ENCODE measurements at places on chromosomes 12 and 14.

DNA sequence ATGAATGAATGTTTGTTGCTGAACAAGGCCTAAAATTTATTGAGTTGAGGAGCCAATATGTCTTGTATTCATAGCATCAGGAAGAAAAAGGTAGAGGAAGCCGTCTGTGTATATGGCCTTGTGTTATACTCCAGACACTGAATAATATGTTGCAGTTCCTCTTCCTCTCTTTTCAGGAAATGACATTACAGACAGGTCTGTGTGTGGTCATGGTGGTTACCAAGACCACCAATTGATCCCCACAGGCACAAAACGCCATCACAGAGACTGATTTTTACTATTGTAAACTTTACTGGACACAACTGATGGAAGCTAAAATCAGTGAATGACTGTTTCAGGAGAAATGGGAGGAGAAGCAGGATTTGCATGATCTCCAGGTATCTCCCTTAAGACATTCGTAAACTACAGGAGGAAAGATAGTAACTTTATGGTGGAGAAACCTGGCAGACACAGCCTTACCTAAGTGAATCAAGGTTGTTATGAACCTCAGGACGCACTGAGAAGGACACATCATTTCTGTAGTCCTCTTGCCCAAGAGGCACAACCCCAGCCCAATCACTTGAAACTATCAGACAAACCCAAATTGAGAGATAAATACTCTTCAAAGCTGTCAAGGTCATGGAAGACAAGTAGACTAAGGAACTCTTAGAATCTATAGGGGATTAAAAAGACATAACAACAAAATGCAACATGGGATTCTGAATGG, 334.1 kb upstream of the RGS6 start:
- DNase-seq, result no peak

DNA sequence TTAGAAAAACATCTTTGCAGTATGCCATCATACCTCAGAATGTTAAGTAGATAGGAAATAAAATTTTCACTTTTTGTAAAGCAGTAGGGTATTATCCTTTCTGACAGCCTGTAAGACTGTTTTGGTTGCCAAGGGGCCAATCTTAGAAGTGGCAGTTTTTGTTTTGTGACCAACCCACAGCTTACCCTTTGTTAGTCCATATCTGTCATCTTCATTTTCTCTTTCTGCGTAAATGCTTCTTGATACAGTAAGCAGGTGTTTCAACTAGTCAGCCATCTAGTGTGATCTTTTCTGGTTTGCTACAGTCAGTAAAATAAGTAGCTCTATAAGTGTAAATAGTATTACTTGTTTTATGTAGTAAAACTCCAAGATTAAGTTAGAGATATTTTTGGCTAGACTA, 8.8 kb downstream of the PPM1A start:
- DNase-seq, result no peak

- no peak for DNase-seq
Observed at GRCh38 chr14:30464481-30464880, 94.5 kb upstream of the G2E3 start.

DNA sequence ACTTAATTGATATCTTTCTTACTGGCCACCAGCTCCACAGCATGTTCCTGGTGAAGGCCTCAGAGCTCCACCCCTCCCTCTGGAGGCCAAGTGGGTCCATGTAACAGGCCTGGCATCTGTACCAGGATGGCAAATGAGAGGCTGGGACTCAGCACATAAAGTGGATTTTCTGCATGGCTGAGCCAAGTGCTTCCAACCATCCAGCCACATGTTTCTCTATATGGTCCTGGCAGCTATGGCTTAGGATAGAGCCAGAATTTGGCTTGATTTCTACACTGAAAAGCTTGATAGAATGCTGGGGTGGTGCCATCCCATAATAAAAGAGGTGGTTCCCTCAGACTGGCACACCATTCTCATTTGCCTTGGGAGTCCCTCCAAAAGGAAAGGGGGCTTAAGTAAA, 94.1 kb downstream of the PAX9 start:
- no peak for DNase-seq

- no peak for DNase-seq
Observed at GRCh38 chr12:45040977-45041376, 9.9 kb downstream of the DBX2 start.

DNA sequence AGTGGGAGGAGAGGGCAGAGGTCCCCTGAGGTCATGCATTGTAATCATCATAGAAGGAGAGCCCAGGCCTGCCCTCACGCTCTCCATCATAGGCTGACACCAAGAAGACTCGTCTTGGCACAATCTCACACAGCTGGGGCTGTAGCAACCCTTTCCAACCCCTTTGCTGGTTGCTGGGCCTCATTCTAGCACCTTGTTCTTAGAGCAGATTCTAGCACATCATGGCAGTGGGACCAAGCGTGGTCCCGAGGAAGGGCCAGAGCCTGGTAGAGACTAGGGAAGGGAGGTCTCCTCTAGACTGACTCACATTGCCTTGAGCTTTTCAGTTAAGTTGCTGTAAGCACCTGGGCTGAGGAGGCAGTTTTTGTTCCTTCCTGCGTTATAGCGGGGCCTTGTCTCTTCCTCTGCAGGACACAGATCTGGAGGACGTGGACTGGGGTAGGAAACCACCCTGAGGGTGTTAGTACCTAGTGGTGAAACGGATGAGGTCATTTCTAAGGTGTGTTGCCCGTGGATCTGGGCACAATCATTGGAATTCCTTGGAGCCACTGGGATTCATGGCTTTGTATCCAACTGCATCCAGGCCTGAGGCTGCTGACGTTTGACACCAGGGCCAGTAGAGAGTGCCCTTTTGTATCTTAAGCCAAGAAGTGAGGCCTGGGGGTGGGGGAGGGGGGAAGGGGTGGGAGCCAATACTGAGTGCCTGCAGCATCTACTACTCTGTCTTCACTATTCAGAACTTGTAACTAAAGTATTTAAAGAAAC, 19.9 kb downstream of the RPS6KL1 start:
- no peak for DNase-seq

DNA sequence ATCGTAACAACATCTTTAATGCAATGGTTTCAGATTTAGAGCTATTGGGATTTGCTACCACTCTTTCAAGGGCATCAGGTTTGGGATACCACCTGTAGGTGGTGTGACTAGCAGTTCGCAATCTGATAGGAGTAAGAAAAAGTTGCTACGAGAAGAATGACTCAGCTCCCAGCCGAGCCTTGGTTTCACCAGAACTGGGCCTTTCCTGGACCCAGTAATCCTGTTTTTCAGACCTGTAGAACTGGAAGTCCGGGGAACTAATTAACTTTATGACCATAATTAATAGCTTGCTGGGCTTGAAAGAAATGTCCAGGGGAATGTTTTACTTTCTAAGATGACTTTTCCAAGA, 770 bp downstream of the ABHD4 start:
- DNase-seq, result peak; percentile 81

- no peak for DNase-seq
Observed at GRCh38 chr12:257521-258321, 4.9 kb downstream of the SLC6A13 start.

GRCh38 chr14:89719366-89720075, 235.0 kb downstream of the EFCAB11 start:
- no peak for DNase-seq

DNA sequence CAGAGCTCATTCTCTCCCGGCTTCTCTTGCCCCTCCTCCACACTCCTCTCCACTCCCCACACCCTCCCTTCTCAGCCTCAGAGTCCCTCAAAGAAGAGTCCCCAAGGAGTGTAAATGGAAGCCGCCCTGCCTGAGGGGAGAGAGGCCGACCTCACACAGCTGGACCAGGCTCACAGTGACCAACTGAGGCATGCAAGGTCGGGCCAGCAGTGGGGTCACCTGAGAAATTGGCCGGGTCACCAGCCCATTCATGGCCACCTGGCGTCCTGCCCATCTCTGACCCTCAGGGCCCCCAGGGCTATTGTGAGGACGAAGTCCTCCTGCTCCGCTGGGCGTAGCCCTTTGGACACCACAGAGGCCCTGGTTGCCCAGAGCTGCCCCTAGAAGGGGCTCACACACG, 49.5 kb upstream of the NUAK1 start:
- DNase-seq, result no peak

- no peak for DNase-seq
Observed at GRCh38 chr14:61968207-61968606, 206.0 kb downstream of the SNAPC1 start.

DNA sequence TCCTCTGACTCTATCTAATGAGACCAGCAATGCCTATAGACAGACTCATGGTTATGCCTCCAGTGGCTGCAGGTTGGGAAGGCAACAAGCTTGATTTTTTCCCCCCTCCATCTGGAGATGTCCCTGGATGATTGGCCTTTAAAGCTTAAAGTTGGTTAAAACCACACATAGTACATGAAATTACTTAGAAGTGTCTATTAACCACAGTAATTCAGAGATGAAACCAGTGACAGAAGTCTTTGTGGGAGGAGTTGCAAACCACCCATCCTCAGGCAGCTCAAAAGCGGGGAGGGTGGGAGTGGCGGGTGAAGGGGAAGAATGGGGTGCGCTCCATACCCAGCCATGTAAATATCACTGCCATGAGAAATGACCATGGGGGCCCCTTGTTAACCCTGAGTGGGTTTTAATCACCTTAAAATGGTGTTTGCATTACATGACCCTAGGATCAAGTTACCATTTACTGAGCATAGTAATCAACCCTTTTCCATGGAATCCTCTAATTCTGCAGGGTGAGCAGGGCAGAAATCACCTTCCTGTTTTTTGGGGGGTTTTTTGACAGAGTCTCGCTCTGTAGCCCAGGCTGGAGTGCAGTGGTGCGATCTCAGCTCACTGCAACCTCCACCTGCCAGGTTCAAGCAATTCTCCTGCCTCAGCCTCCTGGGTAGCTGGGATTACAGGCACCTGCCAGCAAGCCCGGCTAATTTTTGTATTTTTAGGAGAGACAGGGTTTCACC, 133.5 kb downstream of the FOXN3 start:
- DNase-seq, result no peak

DNA sequence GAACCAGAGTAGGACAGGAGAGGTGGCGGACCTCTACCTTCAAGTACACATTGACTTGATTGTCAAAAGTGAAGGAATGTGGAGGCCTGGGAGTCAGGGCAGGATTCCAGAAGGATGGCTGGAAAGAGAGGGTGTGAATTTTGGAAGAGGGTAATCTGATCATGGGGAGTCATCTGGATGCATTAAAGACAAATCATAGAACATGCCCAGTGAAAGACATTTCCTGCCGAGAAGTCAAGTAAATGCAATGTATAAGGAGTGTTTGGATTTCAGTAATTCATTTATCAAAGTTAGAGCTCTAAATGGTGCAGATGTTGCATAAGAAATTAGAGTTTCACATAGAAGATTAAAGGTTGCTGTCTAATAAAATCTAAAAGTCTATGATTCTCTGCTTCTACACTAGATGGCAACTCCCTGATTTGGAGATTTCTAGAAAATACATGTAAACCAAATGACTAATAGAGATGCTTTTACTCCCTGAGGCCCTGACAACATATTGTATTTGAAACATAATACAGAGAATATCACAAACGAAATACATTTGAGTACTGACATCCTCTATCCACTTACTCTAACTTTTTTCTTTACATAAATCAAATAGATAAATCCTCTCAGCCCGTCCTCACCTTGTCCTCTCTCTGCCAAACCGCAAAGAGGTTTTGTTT, 91.3 kb downstream of the KCNA5 start:
- DNase-seq, result no peak

DNA sequence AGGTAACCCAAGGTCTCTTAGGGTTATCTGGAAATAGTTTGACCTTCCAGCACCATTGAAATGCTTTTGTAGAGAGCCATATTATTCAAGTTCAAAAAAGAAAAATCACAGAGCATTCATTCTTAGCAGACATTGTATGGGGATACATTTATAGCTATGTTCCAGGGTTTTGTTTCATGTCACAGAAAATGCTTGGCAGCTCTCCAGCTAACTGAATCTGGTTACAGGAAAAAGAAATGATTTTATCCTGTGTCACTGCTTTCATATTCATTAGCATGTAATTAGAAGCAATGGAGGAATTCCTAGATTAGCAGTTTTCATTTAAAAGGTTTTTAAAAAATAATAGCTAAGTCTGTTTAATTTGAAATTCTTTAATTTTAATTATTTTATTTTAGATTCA, 78.9 kb downstream of the SNAPC1 start:
- no peak for DNase-seq

GRCh38 chr14:100362311-100362927, 39.3 kb downstream of the SLC25A47 start:
- no peak for DNase-seq

- DNase-seq, result no peak
Observed at GRCh38 chr12:1618489-1618888, 10.5 kb upstream of the WNT5B start.

DNA sequence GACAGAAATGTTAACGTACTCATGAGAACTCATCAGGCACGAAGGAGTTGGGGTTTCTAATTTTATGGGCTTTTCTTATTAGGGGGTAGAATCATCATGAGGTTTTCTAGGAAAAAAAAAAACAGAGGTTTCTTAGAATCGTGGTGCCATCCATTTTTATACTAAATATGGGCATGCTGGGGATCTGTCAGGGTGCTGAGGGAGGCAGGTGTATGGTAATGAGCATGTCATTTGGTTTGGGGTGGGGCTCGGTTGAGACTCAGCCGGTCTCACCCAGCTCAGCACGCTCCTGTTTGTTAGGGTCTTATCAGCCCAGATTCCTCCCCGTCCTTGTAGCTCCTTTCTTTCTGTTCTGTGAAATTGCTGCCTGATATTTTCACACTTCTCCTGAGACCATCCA, 98.2 kb downstream of the DICER1 start:
- DNase-seq, result no peak

GRCh38 chr12:88298761-88299242, 156.7 kb downstream of the TMTC3 start:
- no peak for DNase-seq

GRCh38 chr14:60323199-60323896, 74.3 kb downstream of the PPM1A start:
- DNase-seq, result no peak

- no peak for DNase-seq
Observed at GRCh38 chr12:20596061-20596460, 99.1 kb upstream of the SLCO1C1 start.

DNA sequence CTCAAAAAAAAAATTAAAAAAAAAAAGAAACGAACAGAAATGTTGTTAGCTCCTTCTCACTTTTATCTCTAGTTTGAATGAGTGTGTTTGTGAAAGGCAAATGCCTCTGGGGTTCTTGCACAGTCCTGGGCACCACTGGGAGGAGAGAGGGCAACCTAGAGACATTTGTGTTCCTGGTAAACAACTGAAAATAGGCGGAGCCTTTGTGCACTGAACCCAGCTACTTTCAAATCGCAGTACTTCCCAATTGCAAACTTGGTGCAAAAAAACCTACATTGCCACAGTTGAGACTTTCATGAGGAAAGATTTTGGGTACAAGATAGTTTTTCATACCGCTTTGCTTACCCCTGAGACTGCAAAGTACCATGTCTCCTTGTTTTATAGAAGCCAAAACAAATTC, 430.0 kb downstream of the ZFP36L1 start:
- DNase-seq, result no peak

DNA sequence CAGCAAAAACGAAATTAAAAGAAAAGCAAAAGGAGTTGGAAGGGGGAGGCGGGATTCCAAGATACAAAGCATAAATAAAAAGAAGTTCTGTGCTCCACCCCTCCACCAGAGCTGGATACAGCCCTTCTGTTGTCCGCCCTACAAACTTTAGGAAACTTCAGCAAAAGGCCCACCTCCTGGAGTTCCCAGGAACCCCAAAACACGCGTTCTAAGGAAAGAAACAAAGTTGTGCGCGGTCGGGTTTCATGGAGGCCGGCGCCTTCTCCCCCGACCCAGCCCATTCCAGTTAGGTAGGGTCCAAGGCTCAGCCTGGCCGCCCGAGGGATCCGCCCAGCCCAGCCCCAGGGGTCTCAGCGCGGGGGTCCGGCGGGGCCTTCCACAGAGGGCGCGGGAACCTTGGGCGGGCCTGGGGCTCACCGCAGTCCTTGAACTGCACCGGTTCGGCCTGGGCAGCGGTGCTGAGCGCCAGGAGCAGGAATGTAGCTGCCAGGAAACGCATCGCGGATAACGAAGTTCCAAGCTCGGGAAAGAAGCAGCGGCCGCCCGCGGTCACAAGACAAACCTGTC, at the start of gene NPC2:
Gene NPC2, minus strand, starts transcription at position 530 of the 567 bp plus-strand sequence. Its CDS starts 31 bp downstream, at position 499.
- peak; percentile 41 for DNase-seq
